Activated T-helper 1 cell treated with anti-CD3 and anti-CD28 coated beads, Interleukin-2, amount 50 U/mL, for 16 hours (primary cell): ENCODE measurements at places on chromosomes 4 and X.

DNA sequence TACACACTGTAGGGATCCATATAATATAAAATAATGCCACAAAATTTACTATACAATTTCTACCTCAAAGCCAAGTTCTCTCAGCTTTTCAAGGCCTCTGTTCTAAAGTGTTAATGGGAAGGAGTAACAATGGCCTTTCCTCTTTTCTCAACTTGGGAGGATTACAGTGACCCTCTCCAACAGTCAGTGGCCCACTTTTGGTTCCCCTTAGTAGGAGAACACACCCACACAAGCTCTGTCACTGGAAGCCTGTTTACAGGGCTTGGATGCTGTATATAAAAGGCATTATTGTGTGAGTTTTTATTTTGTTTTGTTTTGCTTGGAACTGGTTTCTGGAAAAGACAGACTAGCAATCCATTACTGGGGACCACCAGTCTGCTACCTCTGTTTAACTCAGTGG lies 1.8 kb downstream of the ARHGEF6 start:
- no peak for DNase-seq

DNA sequence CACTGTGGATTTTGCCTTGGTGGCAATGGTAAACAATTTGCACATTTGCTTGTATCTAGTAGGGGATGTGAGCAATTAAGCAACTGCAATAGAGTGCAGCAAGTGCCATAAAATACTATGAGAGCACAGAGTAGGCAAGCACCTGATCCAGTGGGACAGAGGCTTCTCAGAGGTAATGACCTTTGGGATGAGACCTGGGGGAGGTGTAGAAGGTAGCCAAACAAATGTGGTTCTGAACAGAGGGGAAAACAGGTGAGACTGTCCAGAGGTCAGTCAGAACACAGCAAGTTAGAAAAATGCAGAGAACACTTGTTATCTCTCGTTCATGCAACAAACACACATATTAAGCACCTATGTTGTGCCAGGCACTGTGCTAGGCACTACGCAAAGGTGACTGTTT lies 21.4 kb upstream of the ANK2 start:
- DNase-seq = no peak

GRCh38 chr4:98929341-98930267 lies 671 bp upstream of the EIF4E start:
- DNase-seq = peak; percentile 4

DNA sequence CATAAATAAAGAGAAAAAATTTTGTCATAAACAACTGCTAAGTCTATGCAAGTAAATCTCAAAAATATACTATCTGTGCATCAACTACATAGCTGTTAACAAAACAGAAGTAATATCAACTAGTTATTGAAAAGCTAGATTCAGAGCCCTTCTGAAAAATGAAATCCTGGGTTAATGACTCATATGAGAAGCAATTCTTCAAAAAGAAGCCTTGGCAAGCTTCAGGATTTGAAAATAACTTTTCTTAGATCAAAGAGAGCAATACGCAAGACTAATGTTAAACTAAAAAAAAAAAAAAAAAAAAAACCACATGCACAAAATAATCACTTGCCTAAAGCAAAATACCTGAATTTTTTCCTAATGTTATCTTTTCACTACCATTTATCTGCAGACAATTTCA lies 566.1 kb upstream of the BOD1L1 start:
- DNase-seq = no peak

GRCh38 chr4:88382621-88383020 lies 4.0 kb downstream of the HERC6 start:
- peak; percentile 33 for DNase-seq

GRCh38 chr4:100828364-100828763 lies 310.5 kb upstream of the EMCN start:
- DNase-seq = no peak

DNA sequence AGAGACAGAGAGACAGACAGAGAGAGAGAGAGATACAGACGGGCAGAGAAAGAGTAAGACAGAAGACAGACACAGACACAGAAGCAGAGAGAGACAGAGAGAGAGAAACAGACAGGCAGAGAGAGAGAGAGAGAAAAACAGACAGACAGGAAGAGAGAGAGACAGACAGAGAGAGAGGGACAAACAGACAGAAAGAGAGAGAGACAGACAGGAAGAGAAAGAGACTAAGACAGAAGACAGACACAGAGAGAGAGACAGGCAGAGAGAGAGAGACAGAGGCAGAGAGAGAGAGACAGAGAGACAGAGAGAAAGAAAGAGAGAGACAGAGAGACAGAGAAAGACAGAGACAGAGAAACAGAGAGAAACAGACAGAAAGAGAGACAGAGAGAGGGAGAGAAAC lies 27.2 kb upstream of the NAA11 start:
- no peak for DNase-seq

DNA sequence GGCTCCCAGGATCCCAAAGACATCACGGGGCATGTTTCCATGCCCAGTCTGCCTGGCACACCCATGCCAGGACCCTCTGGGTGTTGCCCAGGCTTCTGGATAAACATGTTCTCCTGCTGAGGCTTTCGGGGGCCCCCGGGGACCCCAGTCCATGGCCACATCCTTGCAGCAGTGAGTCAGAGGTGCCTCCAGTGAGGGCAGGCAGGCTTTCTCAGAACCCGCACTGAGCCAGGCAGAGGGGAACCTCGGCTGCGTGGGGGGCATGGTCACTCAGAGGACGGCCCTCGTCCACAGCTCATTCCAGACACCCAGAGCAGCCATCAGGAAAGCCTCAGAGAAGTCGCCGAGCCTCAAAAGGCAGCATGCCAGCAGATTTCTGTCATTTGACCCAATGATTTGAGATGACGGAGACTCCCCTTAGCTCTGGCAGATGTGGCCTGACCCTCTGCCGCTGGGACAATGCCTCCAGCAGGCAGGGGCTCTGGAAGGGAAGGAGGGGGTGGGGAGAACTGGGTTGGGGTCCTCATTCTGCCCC lies 54.8 kb downstream of the PPP2R2C start:
- DNase-seq = no peak

DNA sequence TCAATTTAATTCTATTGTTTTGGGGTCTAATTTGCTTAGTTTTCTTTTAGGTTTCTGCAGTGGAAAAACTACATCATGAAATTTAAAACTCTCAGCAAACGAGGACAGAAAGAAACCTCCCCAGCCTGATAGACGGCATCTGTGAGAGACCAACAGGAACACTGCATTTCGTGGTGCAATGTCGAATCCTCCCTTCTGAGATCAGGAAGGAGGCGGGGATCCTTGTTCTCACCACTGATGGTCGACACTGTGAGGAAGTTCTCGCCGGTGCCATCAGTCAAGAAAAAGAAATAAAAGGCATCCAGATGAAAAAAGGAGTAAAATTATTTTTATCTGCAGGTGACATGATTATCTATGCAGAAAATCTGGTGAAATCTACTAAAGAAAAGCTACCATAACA lies 16.5 kb downstream of the GAK start:
- no peak for DNase-seq

DNA sequence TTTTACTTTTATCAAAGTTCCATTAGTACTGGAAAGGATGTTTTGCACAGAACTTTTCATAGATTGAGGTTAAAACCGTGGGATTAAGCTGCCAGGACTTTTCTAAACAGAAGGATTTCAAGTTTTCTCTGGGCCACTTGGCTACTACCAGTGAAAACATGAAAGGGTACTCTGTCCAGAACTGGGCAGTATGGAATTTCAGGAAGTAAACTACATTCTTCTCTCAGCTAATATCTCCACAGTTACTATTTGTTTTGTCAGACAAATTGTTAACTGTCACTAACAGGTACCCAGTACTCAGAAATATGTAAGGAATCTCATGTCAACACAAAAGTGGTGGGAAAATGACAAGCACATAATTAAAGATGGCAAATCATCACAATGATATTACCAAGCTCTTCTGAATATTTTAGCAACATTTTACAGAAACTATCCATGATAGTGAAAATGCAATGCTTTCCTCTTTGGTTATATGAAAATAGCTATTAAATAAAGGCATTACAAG lies 454.4 kb downstream of the C4orf33 start:
- DNase-seq = no peak

- no peak for DNase-seq
These were observed 296.2 kb downstream of the INPP4B start for GRCh38 chr4:142549726-142550463.

DNA sequence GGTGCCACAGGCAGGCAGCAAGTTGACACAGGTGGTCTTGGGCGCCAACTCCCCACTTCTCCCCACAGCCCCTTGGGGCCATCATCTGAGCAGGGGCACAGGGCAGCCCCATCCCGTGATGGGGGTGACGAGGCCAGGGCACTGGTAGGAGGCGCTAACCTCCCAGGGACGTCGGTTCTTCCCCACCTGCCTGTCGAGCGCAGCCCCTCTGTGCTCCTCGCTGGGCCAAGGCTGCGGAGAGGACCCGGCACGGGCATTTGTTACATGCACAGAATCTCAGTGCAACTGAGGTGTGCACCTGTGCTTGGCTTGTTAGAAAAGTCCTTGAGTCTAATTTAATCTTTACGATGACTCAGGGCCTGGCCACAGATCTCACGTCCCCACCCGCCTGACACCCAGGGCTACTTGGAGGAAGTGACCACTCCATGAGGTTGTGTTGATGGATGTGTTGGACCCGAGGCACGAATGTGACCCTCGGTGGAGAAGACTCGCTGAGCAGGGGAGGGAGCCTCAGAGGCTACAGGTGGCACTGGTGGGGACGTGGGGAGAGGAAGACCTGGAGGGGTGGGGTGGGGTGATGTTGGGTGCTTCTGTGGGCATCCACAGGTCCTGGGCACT lies 3.1 kb upstream of the SH3TC1 start:
- no peak for DNase-seq

DNA sequence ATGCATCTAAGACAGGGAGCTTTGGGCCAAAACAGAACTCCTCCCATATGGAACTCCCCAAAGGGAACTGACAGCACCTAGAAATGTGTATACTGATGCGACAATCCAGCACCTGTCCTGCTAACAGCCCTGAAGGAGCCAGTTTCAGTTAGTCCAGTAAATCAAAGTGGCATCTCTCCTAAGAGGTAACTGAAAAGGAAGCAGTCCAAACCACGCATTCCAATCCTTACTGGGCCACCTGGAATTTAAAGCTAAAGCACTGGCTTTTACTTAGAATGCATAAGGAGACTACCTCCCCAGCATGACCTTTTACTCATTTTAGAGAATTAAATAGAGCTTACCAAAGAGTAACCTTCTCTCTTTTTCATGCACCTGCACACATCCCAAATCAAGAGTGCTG lies 586.8 kb upstream of the PITX2 start:
- DNase-seq = no peak

- no peak for DNase-seq
These were observed 261.6 kb upstream of the STS start for GRCh38 chrX:6885909-6886308.

- no peak for DNase-seq
These were observed 381.4 kb downstream of the BCOR start for GRCh38 chrX:39716401-39716800.

GRCh38 chrX:8864161-8864560 lies 63.0 kb upstream of the FAM9A start:
- no peak for DNase-seq

GRCh38 chr4:146132445-146132844 lies 43.1 kb upstream of the LSM6 start:
- DNase-seq = no peak

DNA sequence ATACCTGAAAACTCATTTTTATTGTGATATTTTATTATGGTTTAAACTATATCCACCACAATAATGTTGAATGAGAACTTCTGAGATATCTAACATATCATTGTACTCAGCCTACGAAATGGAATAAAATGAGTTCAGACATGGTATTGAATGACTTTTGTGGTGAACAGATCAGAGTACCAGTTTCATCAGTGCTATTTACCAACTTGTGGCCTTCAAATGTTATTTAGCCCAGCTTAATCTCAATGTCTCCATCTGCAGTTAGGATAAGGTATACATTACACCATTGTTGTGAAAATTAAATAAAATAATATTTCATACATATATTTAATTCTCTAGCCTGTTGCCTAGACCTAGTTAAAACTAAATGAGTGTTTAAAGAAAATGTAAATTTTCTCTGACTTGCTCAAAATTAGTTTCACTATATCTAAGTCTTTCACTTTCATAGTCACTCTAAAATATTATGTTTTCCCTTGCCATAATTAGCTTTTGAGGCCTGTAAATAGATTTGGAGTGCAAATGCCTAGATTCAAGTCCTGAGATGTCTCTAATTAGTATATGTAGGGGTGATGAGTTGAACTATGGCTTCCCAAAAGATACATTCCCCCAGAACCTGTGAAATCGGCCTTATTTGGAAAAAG lies 594.2 kb downstream of the STPG2 start:
- DNase-seq = no peak

DNA sequence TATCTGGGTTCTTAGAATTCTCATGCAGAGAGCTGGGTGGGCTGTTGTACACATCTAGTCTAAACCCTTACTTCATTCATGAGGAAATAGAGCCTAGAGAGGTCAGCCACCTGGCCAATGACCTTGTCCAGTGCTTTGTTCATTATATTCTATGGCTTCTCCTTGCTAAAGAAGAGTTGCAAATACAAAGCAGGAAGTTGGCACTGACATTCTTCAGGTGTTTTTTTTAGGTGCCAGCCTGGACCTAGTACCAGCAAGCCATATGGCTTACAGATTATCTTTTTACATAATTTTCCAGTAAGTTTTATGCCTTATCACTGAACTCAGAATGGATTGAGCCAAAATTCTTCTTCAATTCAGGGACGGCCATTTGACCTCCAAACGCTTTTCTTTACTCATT lies 54.7 kb upstream of the PGM2 start:
- no peak for DNase-seq

- DNase-seq = no peak
These were observed 74.2 kb downstream of the BEND4 start for GRCh38 chr4:42078184-42078801.

DNA sequence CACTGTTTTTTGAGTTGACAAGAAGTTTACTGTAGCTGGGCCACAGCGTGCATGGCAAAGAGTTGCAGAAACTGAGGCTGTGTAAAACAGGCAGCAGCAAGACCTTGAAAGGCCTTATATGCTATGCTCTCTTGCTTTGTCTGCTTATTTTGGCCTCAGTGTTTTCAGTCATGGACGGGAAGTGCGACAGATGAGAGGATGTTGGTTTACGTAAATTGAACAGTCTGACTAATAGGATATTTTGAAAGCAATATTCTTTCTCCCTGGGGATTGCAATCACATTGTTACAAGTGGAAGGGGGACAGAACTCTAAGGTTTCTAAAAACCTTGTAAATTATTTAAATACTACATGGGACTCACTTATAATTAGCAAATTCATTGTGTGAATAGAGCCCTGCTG lies 32.2 kb upstream of the MAGEA10 start:
- DNase-seq = no peak

DNA sequence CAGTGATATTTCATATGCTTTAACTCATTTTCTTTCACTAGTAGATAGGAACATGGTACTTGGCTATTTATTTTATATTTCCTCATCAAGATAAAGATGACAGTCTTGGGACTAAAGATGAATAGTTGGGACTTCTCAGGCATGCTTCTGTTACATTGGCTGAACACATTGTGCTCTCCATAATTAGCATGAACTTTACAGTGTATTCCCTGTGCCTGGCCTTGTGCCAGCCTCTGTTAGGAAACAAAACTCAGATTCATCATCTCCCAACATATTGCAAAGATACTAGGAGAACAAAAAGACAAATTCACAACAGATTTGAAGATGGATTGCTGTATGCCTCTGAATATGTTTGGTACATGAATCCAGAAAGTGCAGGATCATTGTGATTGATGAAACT lies 26.4 kb downstream of the GRIA2 start:
- DNase-seq = no peak
